CD4-positive, alpha-beta T cell (primary cell): ENCODE measurements at places on chromosomes 1 and 21. TPM values are rescaled to one million over a fixed set of nuclear protein-coding genes. Genes with fewer than 3 reads are reported as not detected.

DNA sequence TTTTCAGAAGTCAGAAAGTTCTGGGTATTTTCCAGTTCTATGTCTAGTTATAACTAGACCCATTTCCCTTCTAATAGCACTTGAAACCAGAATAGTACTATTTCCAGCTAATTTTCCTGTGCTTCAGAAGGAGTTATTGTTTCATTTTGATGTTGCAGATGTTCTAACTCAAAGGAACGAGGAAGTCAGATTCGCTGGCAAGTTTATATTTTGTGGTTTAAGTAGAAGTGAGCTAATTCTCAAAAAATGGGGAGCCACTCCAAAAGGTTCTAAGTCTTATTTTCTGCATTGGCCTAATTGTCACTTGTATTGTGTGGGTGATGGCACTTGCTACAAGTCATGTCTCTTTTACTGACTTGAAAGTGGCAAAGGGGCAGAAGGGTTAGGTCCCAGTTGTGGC is 18.1 kb downstream of the CCDC185 start:
- H3K27me3 ChIP-seq = peaks cover 6% of the 10 kb centered on the region
- no peaks in the 10 kb centered on the region for H3K4me1 ChIP-seq
- DNase-seq = no peak
- H3K4me3 ChIP-seq = no peak overlapping the region
- H3K36me3 ChIP-seq = no peaks in the 10 kb centered on the region

GRCh38 chr1:62361431-62361830 is 42.2 kb upstream of the KANK4 start:
- no peaks in the 10 kb centered on the region for H3K4me1 ChIP-seq
- H3K4me3 ChIP-seq = no peak overlapping the region
- no peak overlapping the region for H3K27ac ChIP-seq
- no peaks in the 10 kb centered on the region for H3K27me3 ChIP-seq

DNA sequence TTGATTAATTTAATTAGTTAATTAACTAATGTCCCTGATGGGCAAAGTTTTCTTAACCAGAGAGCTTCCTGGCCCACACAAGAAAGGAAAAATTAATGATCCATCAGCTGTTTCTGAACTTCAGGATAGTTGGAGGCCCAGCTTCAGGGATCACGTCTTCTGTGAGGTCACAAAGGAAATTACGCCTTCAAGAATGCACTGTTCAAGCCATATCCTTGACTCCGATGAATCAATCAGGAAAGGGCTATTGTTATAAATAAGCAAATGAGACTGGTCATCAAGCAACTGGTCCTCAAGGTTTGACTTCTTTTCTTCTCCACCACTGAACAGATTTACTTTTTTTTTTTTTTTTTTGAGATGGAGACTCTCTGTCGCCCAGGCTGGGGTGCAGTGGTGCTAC is 40.6 kb downstream of the TCP10L start:
- H3K4me1 ChIP-seq = no peaks in the 10 kb centered on the region
- H3K36me3 ChIP-seq = no peaks in the 10 kb centered on the region
- no peak overlapping the region for H3K27ac ChIP-seq
- DNase-seq = no peak
- H3K27me3 ChIP-seq = no peaks in the 10 kb centered on the region
- no peak overlapping the region for H3K4me3 ChIP-seq

NFIA gene
- total RNA-seq = 4.8 TPM

DNA sequence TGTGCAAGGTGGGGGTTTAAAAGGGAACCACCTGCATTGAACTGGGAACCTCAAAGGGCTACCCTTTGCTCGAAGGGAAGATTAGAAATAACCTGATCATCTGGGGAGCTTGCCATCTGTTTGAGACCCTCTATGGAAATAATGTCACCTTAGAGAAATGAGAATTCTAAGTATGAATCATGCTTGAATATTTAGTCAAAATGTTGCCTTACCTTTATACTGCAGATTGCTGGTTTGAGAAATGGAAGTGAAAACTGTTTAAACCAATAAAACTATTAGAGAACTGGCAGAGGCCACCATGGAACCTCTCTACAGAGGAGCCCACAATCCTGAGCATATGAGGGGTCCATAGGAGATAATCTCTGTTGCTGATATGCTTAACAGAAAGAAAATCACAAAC is 131.2 kb upstream of the FAM78B start:
- no peak overlapping the region for H3K27ac ChIP-seq
- no peak for DNase-seq
- H3K4me1 ChIP-seq = no peaks in the 10 kb centered on the region
- H3K36me3 ChIP-seq = no peaks in the 10 kb centered on the region

DNA sequence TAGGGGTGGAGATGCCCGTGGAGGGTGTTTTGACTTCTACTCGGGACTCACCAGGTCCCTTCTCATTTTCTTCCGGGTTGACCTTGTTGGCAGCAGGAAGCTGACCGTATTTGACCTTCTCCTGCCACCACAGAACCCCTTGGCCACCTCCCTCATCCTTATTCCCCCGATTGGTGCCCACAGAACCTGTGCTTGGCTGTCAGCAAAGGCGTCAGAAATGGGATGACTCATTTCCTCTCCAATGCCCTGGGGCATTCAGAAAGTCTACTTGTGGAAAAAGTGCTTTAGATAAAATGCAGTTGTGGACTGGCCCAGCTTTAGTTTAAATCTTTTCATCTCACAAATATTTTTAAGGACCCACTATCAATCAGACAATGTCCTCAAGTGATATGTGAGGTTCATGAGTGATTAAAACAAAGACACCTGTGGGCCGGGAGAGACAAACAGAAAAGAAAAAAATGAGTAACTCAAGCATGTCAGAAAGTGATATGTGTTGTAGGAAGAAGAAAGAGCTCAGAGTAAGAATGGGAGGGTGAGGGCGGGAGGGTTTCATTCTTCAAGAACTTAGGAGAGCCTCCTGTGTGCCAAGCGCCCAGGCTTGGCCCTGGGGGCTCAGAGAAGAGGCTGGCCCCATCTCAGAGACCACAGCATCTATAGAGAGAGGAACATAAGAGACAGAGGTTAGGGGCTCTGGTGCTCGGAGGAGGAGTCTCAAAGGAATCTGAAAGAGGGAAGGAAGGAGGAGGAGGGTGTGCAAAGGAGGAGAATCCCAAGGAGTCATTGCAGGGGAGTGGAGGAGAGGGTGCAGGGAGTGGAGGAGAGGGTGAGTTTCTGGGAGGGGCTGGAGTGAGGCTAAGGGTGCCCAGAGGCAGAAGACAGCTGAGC is 221.6 kb upstream of the VAMP3 start:
- no peaks in the 10 kb centered on the region for H3K36me3 ChIP-seq
- H3K27me3 ChIP-seq = no peaks in the 10 kb centered on the region
- no peak overlapping the region for H3K4me3 ChIP-seq

LENEP gene
- total RNA-seq = not detected

DNA sequence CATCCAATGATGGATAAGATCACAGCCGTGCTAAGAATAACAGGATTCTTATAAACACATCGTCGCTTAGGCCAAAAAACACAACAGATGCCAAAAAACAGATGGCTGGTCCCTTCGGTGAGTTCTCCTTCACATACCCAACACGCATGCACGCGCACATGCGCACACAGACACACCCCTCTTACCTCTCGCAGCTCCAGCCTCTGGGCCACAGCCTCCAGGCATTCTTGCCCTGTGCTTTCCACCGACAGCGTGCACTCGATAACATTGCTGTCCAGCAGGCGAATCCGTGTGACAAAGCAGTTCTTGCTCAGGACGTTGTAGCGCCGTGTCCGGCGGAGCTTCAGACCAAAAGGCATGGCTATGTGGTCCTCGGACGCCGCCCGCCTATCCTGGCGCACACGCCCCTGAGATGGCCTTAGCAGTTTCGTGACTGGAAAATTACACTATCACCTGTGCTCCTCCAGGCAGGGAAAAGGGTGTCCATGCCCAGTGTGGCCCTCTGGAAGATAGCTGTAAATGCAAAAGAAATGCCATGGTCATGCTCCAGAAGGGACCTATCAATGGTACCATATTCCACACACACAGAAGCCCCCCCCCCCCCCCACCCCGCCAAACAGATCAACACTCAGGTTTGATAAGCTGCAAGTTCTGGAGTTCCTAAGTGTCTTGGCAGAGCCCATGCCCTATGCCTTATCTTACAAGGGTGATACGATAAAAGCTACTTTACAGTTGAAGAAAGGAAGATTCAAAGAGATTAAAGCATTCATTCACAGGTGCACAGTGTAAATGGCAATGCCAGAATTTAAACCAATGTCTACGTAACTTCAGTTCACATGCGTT is 86.7 kb downstream of the PTPN14 start:
- no peaks in the 10 kb centered on the region for H3K27me3 ChIP-seq
- DNase-seq = no peak
- no peaks in the 10 kb centered on the region for H3K4me1 ChIP-seq
- no peaks in the 10 kb centered on the region for H3K36me3 ChIP-seq
- no peak overlapping the region for H3K27ac ChIP-seq
- no peak overlapping the region for H3K4me3 ChIP-seq

- no peak for DNase-seq
- no peaks in the 10 kb centered on the region for H3K27me3 ChIP-seq
- no peaks in the 10 kb centered on the region for H3K4me1 ChIP-seq
- no peaks in the 10 kb centered on the region for H3K36me3 ChIP-seq
- H3K4me3 ChIP-seq = no peak overlapping the region
Observed at GRCh38 chr1:115908565-115909274, 67.6 kb upstream of the SLC22A15 start.

- H3K4me3 ChIP-seq = no peak overlapping the region
- H3K27me3 ChIP-seq = no peaks in the 10 kb centered on the region
- H3K27ac ChIP-seq = no peak overlapping the region
- H3K4me1 ChIP-seq = no peaks in the 10 kb centered on the region
Observed at GRCh38 chr1:53689223-53689622, 49.7 kb downstream of the GLIS1 start.

GRCh38 chr1:97764991-97765390 is 155.8 kb downstream of the DPYD start:
- no peak for DNase-seq
- no peak overlapping the region for H3K4me3 ChIP-seq
- H3K36me3 ChIP-seq = peaks cover 5% of the 10 kb centered on the region
